Activated gamma-delta T cell treated with anti-CD3 and anti-CD28 coated beads, Interleukin-2, amount 50 U/mL, for 16 hours (primary cell): ENCODE measurements at places on chromosomes 16 and 17.

GRCh38 chr17:76265624-76266243, 586 bp downstream of the UBALD2 start:
- peak; percentile 36 for DNase-seq

GRCh38 chr16:83268169-83268568, 539.6 kb upstream of the HSBP1 start:
- no peak for DNase-seq

DNA sequence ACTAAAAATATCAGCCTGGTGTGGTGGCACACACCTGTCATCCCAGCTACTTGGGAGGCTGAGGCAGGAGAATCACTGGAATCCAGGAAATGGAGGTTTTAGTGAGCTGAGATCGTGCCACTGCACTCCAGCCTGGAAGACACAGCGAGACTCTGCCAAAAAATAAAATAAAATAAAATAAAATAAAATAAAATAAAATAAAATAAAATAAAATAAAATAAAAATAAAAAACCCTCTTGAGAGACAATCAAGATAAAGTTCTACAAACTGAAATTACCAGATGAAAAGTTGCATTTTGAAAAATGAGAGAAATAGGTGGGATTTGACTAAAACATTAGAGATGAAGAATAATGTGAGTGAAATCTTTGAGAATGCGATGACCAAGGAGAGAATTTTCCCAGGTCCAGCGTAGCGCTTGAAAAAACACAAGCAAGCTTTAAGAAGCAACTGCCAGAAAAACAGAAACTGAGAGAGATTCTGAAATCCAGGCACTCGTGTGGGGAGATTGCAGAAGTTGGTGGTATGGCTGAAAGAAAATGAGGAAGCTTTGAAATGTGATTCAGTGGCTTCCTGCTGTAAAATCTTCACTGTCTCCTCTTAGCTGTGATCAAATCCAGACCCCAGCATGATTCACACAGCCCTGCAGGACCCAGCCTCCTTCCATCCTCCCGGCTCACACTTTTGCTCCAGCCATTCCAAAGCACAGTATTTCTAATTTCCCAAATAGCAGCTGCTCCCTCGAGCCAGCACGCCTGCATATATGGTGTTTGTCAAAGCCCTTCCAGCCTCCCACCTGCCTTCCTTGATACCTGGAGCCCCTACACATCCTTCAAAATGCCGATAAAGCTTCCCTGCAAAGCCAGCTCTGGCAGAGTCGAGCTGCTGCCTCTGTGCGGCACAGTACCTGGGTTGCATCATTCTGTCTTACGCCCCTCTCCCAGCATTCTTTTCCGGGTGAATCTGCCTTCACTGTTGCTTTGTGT, 8.2 kb upstream of the CD300E start:
- DNase-seq: no peak

GRCh38 chr17:63838631-63839171, 3.8 kb downstream of the SMARCD2 start:
- no peak for DNase-seq

DNA sequence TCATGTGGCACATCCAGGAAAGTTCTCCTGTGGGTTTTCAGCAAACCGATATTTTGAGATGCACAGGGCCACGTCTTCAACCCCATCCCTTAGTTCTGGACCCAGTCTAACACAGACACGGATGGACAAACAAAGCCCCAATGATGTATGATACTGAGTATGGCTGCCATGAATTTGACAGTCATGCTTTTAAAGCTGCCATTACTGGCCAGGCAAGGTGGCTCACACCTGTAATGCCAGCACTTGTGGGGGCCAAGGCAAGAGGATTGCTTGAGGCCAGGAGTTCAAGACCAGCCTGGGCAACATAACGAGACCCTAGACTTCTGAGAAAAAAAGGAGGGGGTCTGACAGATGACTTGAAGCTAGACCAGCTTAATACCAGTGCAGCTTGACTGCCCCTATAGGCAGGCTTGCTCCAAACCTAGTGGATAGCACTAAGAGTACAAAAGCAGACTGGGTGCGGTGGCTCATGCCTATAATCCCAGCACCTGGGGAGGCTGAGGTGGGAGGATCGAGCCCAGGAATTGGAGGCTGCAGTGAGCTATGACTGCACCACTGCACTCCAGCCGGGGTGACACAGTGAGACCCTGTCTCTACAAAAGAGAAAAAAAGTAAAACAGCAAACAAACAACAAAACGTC, 10.8 kb upstream of the ZNF629 start:
- no peak for DNase-seq

- DNase-seq: no peak
Measured at GRCh38 chr17:63538693-63539595, 11.3 kb upstream of the DCAF7 start.

DNA sequence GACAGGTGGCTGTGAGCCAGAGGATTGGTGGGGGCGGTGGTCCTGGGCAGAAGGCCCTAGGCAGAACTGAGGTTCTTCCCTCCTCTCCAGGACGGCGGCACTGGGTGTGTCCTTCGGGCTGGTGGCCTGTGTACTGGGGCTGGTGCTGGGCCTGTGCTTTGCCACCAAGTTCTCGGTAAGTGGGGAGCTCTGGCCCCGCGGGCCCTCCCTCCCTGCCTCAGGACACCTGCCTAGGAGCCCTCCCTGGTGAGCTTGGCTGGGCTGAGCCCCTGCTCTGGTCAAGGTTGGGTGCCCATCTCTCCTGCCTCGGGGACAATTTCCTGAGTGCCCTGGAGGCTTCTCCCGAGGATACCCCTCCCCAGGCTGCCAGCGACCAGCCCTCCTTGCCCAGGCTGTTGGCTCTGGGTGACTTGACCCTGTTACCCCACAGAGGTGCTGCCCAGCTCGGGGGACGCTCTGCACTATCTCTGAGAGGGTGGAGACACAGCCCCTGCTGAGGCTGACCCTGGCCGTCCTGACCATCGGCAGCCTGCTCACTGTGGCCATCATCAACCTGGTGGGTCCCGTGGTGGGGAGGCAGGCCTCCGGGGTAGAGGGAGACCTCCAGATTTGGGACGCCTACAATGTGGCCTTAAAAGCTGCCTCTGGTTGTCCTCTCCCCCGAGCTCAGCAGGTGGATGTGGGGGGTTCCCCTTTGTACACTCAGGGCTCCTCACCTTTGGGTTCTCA, 42.0 kb downstream of the ADCY7 start:
- no peak for DNase-seq

- no peak for DNase-seq
Measured at GRCh38 chr17:8909586-8910270, 42.3 kb upstream of the PIK3R6 start.

GRCh38 chr17:38625482-38625881, 19.7 kb upstream of the SRCIN1 start:
- DNase-seq: no peak

- no peak for DNase-seq
Measured at GRCh38 chr16:77866752-77867151, 78.4 kb downstream of the VAT1L start.

DNA sequence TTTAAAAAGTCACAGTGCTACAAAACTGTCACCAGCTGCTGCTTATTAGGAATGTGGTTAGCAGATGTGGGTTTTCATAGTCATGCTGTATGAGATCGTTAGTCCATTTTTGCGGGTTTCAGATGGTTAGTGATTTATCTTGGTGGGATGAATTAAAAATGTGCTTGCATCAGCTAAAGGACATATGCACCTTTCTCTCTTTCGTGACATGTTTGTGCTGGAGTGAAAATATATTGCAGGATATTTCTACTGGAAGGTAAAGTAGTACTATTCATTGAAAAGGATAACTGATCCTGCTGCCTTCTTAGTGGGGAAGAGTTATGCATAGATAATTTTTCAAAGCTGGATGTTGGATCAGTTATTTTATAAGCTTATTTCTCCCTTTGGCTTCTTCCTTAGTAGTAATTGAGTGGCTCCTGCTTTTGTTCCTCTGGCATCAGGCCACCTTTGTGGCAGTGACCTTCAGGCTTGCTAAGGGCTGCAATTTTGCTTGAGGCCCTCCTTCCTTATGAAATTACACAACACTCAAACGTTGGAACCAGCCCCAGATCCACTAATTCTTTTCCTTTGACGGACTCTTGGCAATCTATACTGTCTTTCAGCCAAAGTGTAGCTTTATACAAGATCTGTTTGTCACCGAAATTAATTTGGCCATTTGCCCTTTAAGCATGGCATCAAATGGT, 7.5 kb upstream of the SNTB2 start:
- no peak for DNase-seq

DNA sequence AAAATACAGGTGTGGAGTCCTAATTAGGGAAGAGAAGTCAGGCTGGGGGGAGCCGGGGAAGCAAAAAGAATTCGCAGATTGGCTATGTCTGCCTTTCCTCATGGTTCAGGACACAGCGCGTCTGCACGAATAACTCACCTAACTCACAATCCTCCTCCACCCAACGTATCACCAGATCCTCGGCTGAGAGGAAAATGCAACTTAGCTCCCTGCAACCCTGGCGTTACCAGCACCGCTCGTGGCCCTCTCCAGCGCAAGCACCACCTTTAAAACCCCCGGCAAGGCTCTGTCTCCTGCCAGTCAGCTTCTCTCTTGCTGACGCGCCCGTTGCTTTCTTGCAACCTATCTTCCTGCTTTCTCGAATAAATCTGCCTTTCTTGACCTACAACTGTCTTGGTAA, 49.8 kb upstream of the METRNL start:
- DNase-seq: no peak

DNA sequence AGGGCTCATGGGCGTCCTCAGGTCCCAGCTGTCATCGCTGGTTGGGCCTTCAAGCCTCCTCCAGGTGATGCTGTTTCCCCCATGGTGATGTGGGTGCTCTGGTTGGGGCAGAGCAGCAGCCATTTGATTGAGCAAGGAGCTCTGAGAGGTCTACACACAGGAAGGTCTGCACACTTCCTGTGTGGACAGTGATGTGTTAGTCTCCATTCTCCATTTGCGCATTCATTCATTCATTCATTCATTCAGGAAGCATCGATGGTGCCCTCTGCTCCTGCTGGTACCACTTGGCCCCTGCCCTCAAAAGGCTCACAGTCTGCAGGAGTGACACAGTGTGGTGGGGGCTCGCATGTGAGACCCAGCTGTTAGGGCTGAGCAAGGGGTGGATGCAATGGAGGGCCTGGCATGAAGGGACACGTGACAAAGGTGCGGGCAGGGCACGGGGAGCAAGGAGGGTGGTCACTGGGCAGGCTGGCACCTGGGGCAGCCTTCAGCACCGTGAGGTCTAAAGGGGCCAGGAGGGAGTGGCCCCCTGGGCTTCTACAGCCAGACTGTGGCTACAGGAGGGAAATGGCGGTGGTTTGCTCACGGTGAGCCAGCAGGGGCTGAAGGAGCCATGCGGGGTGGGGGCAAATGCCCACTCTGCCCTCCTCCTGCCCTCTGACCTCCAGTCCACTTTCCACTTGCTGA, 1.5 kb downstream of the ADGRG3 start:
- no peak for DNase-seq

DNA sequence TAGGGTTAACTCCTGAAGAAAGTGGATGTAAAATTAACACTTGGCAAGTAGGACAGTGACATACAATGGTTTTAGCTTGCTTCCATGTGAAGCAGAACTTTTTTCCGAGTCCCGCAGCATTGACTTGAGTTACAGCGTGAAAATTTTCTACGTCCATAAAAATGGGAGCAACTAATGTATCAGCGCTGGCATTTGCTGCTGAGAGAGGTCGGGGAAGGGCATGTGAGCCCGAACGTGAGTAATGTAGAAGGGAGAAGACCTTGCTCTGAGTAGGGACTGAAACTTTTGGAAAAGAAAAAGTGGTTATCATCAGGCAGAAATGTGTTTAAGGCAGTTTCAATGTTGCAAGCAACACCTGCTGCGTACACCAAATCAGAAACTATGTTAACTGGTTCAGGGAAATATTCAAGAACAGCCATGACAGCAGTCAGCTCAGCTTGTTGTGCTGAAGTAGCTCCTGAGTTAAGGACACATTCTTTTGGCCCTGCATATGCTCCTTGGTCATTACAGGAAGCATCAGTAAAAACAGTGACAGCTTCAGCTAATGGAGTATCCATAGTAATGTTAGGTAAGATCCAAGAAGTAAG, 70.9 kb upstream of the ARL4D start:
- no peak for DNase-seq

DNA sequence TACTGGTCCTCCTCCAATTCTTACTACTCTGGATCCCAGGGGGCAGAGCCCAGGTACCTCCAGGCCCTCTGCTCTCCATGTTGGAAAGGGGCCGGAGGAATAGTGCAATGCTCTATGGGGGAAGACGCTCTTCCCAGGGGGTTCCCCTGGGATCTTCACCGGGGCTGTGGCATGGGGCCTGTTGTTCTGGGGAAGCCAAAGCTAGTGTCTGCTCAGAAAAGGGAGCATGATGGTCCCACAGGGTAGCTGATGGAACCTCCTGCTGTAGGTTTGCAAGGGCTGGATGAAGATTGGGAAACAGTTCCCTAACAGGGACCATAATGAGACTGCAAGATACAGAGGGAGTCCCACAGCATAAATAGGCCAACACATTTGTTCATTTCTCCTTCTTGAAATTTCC, 114.7 kb downstream of the IRX5 start:
- no peak for DNase-seq

GRCh38 chr17:72764632-72765041, 327.9 kb downstream of the SLC39A11 start:
- DNase-seq: no peak

GRCh38 chr17:39555368-39555767, 52.4 kb downstream of the NEUROD2 start:
- no peak for DNase-seq

GRCh38 chr17:9115214-9116191, 94.2 kb downstream of the NTN1 start:
- DNase-seq: peak; percentile 18

- DNase-seq: no peak
Measured at GRCh38 chr17:30472238-30472890, 4.8 kb upstream of the GOSR1 start.

DNA sequence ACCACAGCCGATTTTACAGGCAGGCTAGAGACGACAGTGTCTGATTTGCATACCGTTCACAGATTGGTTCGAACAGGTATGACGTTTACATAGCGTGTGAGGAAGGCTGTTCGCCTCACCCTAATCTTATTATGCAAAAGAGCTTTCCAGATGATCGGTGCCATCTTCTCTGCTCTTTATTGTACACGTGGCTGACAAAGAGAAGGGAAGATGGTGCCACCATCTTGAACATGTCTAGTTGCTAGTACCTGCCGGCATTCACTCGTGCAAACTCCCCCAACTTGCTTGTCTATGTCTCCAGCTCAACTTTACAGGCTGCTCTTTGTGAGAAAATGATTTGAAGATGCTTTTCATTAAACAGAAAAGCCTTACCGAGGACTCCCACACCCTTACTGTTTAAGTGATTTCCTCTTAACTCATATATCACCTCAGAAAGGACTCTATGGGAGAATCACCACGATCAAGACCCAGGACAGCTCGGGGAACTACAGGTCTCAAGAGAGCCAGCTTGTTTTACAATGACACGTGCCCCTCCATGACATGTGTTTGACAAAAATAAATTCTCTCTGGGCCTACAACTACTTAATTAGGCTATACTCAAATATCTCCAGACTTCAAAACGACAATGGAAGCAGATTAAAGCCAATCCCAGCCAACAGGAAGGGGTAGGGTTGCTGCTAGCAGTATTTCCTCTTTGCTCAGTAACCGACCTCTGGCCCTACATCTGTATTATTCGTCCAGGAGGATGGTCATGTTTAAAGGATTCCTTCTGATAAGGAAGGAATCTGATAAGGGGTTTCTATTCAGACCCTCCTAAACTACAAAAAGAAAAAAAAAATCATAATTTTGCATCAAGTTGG, 480.6 kb downstream of the TMEM114 start:
- DNase-seq: no peak

- DNase-seq: no peak
Measured at GRCh38 chr17:39662551-39663339, 2.4 kb upstream of the TCAP start.

- no peak for DNase-seq
Measured at GRCh38 chr17:56131431-56131830, 21.8 kb upstream of the ANKFN1 start.
